Memory B cell (primary cell): ENCODE measurements at places on chromosomes 11 and 22.

GRCh38 chr11:64611869-64612646, 21.0 kb downstream of the SLC22A12 start:
- DNase-seq = no peak

DNA sequence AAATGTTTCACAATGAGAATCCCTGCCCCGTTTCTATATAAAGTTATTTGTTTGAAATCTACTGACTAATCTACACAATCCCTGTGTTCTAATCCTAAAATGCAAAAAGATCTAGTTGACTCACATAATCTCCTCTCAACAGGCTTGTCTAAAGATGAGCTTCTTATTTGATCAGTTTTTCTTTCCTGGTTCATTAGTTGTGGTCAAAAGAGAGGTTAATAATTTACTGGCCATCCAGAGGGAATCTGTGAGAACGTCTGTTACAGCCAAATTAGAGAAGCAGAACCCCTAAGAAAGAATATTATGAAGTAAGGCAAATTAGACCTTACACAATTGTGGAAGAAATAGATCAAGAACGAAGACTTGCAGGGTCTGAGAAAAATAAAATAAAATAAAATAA, 173.7 kb upstream of the ANO3 start:
- no peak for DNase-seq

GRCh38 chr11:133339495-133340140, 192.7 kb downstream of the OPCML start:
- no peak for DNase-seq

- DNase-seq = no peak
Observed at GRCh38 chr11:2138068-2138430, 1.1 kb downstream of the IGF2 start.

DNA sequence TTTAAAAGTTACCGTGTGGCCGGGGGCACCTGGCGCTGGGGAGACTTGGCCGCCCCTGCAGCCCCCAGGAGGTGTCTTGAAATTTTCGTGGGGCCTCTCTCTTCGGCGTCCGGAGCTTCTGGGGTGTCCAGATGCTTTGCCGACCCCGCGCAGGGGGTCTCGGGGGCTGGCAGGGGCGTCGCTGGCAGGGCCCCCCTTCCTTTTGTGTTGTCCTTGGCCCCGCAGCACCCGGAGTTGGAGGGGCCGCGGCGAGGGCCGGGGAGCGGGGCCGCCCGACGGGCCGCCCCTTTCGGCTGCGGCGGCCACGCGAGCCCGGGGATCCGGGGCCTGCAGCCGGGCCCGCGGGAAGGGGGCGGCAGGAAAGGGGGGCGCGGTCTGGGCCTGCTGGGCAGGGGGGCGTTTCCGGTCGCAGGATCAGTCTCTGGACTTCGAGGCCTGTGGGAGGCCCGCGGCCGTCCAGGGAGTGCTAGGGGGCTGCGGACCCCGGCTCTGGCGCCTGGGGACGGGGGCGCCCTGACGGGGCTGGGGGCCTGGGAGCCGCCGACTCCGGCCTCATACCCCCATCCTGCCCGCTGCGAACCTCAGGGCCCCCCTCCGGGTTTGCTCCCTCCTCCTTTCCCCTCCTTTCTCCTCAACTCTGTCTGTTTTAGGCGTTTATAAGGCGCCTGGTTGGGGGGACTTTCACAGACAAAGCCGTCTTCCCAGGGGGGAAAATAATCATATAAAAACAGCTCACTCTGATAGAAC, 869 bp downstream of the ZC3H7B start:
- no peak for DNase-seq

DNA sequence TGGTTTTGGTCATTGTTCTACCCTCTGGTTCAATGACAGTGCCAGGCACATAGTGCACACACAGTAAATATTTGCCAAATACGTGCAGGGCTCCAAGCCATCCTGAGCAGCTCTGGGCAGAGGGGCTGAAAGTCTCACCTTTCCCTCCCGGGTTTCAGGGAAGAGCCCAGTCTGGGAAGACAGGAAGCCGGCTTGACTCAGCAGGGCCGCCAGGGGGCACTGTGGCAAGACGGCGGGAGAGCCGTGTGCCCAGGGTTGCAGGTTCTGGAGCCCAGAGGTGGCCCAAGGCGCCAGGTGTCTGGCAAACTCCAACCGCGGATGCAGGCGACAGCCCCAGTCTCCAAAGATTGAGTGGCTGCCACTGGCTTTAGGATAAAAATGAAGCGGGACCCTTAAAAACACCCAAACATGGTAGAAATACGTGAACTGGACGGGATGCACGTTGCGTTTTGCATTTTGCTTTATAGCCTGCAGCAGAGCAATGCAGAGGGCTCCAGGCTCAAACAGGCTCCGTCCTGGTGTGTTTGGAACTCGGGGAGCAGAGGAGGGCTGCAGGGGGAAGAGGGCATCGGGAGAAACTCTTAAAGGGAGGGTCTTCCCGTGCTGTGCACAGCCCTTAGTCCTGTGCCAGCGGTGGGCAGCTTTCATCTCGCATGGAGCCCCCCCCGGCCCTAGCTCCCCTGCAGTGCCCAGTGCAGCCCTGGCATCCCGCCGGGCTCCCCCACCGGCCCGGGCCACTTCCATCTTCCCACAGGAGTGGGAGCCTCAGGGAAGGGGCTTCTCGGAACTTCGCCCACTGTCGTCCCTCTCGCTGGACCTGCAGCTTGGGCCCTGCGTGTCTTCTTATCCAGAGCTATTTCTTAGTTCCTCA, 10.7 kb downstream of the KRTAP5-5 start:
- DNase-seq = peak; percentile 45

DNA sequence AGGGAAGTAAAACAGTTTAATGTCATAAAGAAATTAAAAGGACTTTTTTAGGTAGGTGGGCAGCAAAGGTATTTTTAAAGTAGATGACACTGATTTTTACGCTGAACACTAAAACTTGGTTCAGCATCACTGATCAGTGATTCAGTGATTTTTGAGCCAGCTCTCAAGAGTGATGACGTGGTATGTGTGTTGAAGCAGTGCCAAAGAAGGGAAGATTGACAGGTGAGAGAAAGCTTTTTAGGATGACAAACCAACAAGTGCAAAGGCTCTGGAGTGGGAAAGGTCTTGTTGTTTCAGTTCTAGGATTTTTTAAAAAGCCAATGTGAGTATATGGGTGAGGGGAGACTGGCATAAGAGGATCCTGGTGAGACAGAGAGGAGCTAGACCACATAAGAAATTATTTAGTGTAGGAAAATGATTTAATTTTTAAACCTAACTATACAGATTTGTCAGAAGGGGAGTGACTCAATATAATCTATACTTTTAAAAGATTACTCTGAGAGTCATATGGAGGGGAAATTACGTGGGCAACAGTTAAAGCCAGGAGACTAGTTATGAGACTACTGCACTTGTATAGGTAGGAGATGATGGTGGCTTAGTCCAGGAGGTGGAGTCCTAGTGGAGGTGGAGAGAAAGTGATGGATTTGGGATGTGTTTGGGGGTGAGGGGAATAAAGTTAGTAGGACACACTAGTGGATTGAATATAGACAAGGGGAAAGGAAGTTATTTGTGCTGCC, 17.6 kb upstream of the CALCB start:
- no peak for DNase-seq

DNA sequence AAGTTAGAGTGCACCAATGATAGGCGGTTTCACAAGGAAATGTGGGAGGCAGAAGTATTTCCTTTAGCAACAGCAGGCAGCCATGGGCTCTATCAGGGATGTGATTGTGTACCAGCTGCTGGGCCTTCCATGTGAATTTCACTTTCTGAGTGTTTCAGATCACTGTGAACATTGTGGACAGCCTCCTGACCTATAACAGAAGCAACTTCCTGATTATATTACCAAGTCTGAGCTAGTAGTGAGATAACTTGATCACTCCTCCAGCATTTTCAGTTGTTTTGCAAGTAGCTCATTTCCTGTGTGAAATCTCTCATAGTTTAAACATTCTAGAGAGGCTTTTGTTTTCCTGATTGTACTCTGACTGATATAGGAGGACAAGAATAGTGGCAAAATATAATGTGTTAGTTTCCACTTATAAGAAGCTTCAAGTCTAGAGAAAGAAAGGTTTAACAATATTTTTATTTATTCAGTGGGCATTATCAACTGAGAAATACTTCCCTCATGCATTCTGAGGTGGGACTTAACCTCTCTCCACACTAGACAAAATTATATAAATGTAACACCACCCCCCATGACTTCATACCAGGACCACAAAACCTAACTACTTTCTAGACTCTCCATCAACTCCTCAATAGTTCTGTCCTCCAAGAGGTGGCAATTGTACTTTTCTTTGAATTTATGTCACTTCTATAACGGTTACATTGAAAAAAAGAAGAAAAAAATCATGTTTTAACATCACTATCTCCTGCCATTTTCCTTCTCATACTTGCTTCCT, 184.2 kb upstream of the LUZP2 start:
- no peak for DNase-seq

GRCh38 chr11:134498326-134499139, 86.5 kb upstream of the B3GAT1 start:
- no peak for DNase-seq
